ENCODE measurements at places on chromosomes 5 and 9.

- DNase-seq, result no peak
- no peak overlapping the region for H3K27ac ChIP-seq
- no peaks in the 10 kb centered on the region for H3K36me3 ChIP-seq
- no peaks in the 10 kb centered on the region for H3K4me1 ChIP-seq
Measured at GRCh38 chr9:87628346-87628745, 97.6 kb upstream of the CTSL start.

GRCh38 chr5:149452665-149453617, 73.8 kb upstream of the IL17B start:
- H3K4me3 ChIP-seq, result no peak overlapping the region
- no peaks in the 10 kb centered on the region for H3K27me3 ChIP-seq
- H3K27ac ChIP-seq, result no peak overlapping the region
- no peaks in the 10 kb centered on the region for H3K4me1 ChIP-seq

DNA sequence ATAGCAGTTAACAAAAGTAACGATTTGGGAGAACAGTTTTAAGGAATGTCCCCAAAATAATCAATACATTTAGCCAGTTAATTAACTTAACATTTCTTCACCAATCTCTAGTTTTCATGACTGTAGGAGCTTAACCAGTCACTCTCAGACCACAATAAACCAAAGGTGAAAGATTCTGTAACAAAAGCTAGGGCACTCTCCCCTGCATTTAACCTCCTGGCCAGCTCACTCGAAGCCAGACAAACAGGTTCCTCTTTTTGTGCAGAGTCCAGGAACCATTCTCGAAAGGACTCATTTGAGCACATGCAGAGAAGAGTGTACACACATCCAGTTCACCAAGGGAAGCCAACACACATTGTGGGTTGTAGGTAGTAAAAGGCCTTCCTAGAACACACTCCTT, 6.5 kb downstream of the IL7R start:
- H3K27me3 ChIP-seq, result no peaks in the 10 kb centered on the region
- peaks cover 49% of the 10 kb centered on the region for H3K4me1 ChIP-seq
- no peak for DNase-seq
- peaks cover 77% of the 10 kb centered on the region for H3K36me3 ChIP-seq

GRCh38 chr9:79567671-79568098, 4.1 kb upstream of the TLE4 start:
- H3K4me1 ChIP-seq, result peaks cover 8% of the 10 kb centered on the region
- no peak overlapping the region for H3K27ac ChIP-seq
- H3K4me3 ChIP-seq, result no peak overlapping the region
- H3K27me3 ChIP-seq, result no peaks in the 10 kb centered on the region
- no peaks in the 10 kb centered on the region for H3K36me3 ChIP-seq
- DNase-seq, result no peak

DNA sequence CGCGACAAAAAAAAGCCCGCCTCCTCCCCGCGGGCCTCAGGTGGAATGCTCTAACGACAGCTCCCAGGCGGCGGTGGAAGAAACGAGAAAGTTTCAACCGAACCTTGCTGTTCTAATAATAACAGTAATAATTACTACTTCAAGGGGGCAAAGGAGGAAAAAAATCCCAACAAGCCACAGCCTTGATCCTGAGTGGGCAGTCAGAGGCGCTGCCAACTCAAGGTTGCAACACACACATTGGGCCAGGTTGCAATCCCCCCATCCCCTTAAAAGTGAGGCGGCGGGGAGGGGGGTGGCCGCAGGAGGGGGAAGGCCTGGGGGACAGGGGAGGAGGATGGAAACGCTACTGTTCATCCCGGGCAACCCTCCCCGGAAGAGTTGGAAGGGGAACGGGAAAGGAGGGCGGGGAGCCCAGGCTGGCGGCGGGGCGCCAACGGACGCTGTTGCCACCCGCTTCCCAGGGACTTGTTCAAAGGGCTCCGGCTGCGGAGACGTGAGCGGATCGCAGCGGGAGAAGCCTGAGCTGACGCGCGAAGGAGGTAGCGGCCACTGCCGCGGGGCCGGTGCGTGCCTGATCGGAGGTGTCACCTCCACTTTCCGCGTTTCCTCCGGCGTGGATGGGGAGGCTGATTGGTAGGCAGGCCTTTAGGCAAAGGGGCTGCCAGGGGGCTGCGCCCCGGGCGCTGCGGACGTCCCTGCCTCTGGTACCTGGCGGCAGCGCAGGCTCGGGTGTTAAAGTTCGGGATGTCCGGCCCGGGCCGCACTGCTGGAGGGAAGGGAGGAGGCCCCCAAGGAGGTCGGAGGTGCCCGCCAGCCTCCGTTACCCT, 647 bp downstream of the SMARCA2 start:
- no peaks in the 10 kb centered on the region for H3K27me3 ChIP-seq
- peak overlapping the region; percentile 91 for H3K27ac ChIP-seq
- peaks cover 28% of the 10 kb centered on the region for H3K4me1 ChIP-seq
- no peaks in the 10 kb centered on the region for H3K36me3 ChIP-seq
- peak; percentile 45 for DNase-seq
- peak overlapping the region; percentile 92 for H3K4me3 ChIP-seq

- H3K27me3 ChIP-seq, result no peaks in the 10 kb centered on the region
- no peak overlapping the region for H3K27ac ChIP-seq
- H3K4me1 ChIP-seq, result no peaks in the 10 kb centered on the region
- no peaks in the 10 kb centered on the region for H3K36me3 ChIP-seq
- DNase-seq, result no peak
Measured at GRCh38 chr5:155936520-155937406, 390.2 kb upstream of the SGCD start.

DNA sequence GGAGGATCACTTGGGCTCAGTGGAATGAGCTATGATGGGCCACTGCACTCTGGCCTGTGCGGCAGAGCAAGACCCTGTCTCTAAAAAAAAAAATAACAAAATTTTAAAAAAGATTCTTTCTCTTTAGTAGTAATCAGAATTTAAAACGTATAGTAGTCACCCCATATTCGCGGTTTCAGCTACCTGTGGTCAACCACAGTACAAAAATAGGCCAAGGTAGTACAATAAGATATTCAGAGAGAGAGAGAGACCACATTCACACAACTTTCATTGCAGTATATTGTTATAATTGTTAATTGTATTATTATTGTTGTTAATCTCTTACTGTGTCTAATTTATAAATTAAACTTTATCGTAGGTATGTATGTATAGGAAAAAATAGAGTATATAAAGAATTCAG, 18.7 kb downstream of the INIP start:
- DNase-seq, result peak; percentile 15
- H3K4me3 ChIP-seq, result no peak overlapping the region
- H3K36me3 ChIP-seq, result no peaks in the 10 kb centered on the region

GRCh38 chr9:114308361-114308950, 14.4 kb upstream of the ORM1 start:
- no peak for DNase-seq
- no peaks in the 10 kb centered on the region for H3K27me3 ChIP-seq
- no peak overlapping the region for H3K4me3 ChIP-seq
- H3K4me1 ChIP-seq, result no peaks in the 10 kb centered on the region
- H3K27ac ChIP-seq, result no peak overlapping the region

DNA sequence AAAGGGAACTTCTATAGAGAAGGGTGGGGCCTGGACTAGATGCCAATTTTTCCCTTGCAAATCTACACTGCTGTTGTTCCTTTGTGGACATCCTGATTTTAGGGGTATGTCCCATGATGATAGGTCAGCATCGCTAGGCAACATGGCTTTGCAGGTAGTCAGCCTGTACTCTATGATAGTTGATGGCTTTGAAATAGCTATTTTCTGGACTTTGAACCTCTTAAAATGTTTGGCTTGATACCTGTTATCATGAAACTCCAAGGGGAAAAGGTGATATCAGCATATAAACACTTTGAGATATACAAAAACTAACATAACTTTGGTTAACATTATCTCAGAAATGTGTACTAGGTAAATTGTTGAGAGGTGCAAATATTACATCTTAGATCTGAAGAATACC, 533.2 kb downstream of the CTNND2 start:
- no peak overlapping the region for H3K4me3 ChIP-seq
- no peak overlapping the region for H3K27ac ChIP-seq
- no peak for DNase-seq
- H3K27me3 ChIP-seq, result no peaks in the 10 kb centered on the region

All from CD8-positive, alpha-beta memory T cell (primary cell).